ENCODE measurements at places on chromosomes 4 and X.

DNA sequence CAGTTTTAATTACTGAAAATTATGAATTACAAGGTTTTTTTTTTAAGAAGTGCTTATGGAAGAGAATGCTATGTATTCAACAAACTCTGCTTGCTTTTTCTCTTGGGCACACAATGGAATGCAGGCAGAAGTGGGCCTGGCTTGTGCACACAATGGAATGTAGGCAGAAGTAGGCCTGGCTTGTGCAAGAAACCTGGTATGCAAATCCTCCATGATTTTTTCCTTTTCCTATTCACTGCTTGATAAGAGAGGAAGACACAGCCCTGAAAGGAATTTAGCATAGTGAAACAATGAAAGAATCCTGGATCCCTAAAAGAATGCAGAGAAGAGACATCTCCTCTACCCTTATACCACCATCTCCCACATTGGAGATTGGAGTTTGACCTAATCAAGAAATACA lies 138.4 kb downstream of the COL25A1 start:
- no peak for DNase-seq

DNA sequence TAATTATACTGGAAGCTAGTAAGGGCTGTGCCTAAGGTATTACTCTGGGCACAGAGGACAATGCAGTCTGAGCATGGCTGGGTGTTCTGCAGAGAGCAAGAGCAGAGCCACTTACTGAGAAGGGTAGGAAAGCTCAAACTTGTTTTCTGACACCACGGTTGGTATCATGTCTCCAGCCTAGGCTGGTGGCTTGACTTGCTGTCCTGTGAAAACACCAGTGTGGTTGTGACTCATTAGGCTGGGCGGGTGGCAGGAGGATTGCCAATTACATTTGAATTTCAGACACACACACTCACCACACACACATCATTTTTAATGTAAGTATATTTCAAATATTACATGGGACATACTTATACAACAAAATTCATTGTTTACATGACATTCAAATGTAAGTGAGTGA lies 19.7 kb upstream of the MTM1 start:
- DNase-seq = no peak

DNA sequence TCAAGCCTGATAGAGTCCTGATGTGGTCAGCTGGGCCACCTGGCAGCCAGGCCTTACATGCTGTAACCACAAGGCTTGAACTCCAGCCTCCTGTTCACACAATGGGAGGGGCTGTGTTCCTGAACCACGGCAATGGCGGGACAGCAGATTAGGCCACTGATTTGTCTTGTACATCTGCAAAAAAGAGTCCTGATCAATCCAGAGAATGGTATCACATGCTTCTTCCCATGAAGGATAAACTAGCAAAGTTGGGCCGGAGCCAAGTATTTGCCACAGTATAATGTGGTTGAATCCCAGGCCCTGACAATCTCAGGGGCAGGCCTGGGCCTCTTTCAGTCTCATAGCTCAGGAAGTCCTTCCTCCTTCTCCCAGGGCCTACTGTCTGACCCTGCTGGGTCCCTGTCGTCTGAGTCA lies 2182.5 kb upstream of the AGA start:
- no peak for DNase-seq

DNA sequence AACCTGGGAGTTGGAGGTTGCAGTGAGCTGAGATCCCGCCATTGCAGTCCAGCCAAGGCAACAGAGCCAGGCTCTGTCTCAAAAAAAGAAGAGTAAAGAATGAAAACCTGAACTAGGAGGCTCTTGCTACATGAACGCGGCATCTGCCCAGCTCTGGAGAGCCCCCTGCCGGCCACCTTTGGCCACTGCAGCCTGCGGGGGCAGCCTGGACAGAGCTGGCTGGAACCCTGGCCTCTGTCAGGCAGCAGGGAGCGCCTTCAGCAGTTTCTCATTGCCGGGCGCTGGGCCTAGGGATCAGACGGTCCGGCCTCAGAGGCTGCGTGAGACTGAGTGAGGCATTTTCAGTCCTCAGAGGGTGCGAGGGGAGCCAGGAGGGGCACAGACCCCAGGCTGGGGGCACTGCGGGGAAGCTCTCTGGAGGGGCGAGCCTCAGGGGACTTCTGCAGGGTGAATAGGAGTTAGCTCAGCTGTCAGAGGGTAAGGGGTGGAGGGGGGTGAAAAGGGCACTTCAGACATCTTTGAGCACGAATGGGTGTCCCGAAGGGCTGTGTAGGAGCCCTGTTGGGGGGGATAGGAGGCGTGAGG lies 17.5 kb downstream of the DOK7 start:
- peak; percentile 74 for DNase-seq

DNA sequence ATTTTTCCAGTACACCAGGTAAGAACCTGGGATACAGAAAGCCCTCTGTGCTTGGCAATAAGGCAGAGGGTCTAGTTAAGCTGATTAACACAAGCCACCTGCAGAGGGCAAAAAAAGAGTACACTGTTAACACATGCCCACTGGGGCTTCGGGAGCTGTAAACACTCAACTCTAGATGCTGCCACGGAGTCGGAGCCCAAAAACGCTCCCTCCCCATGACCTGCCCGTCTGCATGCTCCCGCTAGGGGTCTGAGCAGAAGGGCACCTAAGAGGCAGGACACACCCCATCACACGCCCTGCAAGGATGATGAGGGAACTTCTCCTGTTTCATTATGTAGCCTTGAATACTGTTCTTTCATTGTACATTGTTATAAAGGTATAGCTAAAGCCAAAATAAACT lies 715.6 kb upstream of the AADAT start:
- DNase-seq = no peak

GRCh38 chr4:114980932-114981708 lies 132.3 kb downstream of the NDST4 start:
- DNase-seq = no peak

GRCh38 chr4:19850909-19851308 lies 400.8 kb upstream of the SLIT2 start:
- no peak for DNase-seq

GRCh38 chr4:34731070-34731469 lies 1513.2 kb downstream of the ARAP2 start:
- DNase-seq = no peak

DNA sequence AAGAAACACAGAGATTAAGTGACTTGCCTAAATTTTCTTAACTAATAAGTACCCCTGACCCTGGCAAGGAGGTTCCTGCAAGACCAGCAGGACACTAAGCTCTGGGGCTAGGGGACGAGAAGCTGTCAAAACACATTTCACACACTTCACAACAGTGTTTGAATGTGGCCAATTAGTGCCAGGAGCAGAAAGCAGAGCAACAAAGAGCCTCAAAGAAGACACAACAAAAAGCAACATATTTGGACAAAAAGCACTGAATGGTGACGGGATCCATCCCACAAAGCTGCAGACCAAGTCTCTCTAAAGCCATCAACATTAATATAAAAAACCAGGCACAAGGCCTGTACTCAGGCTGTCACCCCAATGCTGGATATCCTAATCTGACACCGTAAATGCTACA lies 361.9 kb upstream of the RASGEF1B start:
- no peak for DNase-seq

GRCh38 chr4:86916392-86916791 lies 18.4 kb upstream of the AFF1 start:
- DNase-seq = no peak

GRCh38 chr4:20627866-20628265 lies 72.4 kb upstream of the PACRGL start:
- DNase-seq = no peak

DNA sequence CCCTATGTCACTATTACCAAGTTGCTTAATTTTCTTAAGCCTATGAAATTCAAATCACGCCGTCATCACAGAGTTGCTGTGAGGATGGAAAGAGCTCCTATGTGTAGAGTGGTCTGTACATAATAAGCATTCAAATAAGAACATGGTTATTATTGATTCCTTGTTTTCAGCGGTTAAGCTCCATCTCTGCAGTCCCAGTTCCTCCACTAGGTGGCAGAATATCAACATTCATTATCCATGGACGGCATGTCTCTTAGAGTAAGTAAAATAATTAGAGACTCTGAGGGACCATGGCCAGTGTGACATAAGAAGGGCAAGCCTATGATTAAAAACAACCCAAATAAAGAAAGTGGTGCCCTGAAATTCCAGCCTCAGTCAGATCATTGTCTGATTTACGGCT lies 132.5 kb upstream of the NHS start:
- peak; percentile 22 for DNase-seq

- DNase-seq = no peak
Measured at GRCh38 chrX:153456161-153456560, 10.3 kb upstream of the TREX2 start.

GRCh38 chrX:74453178-74453577 lies 31.9 kb downstream of the SLC16A2 start:
- DNase-seq = no peak

GRCh38 chr4:111797455-111798163 lies 347.6 kb upstream of the FAM241A start:
- DNase-seq = no peak

GRCh38 chr4:59689149-59689548 lies 1511.0 kb upstream of the ADGRL3 start:
- no peak for DNase-seq

DNA sequence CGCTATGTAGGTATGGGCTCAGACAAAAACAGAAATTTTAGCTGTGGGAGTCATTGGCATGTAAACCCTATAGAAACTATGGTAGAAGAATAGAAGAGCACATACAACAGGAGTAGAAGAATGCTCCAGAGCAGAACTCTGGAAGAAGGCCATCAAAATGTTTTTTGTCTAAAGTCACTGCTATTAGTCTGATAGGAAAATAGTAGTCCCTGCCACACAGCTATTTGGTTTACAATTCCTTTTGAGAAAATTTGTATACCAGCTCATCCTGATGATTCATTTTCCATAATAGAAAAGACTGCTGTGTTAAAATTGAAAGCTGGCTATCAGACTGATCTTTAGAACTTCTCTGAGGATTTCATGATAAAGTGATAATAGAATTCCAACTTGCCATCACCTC lies 32.8 kb upstream of the ADAD1 start:
- DNase-seq = no peak

DNA sequence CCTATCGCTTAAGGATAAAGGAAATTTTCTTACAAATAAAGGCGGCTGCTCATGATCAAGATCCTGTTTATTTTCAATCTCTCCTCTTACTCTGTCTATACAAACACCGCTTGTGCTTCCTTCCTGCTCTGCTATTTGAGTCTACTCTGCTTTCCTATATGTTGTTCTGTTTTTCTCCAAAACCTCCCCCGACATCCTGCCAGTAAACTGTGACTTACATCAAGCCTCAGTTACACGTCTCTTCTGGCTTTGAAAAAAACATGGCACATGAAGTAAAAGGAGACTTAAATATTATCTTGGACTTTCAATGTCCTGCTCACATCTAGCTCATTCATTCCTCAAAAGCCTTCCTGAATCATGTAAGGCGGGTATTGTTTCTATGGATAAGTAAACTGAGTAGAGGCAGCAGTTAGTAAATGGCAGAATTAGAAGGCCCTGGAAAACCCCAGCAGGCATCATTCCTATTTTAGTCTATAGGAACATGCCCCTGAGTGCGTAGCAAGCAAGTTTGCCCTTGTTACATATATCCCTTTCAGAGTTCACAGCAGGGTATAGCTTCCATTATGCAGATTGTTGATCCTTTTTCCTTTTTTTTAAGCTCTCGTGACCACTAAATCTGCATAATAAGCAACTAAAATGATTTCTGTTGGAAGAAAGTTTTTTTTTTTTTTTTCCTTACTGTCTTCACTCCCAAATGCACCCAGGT lies 280.1 kb downstream of the RAPGEF2 start:
- no peak for DNase-seq

GRCh38 chrX:12463052-12463451 lies 324.8 kb downstream of the FRMPD4 start:
- no peak for DNase-seq

DNA sequence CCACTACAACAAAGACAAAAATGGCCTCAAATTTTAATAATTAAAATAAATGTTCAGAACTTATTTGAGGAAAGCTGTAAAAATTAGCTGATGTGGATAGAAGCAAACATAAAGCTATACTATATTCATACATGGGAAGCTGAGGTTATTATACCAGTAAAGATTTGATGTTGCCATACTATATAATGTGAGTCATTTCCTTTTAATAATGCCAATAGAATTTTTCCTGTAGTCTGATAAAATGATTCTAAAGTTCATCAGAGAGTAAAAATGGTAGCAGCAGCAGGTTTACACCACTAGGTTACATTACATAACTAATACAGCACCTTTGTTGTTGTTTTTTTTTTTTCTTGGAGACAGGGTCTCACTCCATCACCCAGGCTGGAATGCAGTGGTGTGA lies 45.5 kb upstream of the CYP2U1 start:
- DNase-seq = no peak

- no peak for DNase-seq
Measured at GRCh38 chr4:125722009-125722408, 407.3 kb downstream of the FAT4 start.

DNA sequence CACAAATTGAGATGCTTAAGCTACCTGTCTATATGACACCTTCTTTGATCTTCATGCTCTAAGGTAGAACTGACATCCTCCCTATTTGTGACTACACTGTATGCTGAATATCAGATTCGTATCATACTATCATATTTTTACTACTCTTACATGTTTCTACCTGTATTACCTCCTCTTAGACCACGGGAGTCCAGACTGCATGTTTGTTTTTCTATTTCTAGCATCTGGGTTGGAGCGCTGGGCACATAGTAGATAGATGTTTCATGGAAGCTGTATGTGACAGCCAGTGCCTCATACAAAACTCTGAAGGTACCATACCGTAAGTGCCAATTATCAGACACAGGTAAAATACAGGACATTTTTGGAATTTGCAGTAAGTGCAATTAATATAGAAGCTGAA lies 47.6 kb downstream of the ATP10D start:
- DNase-seq = no peak

DNA sequence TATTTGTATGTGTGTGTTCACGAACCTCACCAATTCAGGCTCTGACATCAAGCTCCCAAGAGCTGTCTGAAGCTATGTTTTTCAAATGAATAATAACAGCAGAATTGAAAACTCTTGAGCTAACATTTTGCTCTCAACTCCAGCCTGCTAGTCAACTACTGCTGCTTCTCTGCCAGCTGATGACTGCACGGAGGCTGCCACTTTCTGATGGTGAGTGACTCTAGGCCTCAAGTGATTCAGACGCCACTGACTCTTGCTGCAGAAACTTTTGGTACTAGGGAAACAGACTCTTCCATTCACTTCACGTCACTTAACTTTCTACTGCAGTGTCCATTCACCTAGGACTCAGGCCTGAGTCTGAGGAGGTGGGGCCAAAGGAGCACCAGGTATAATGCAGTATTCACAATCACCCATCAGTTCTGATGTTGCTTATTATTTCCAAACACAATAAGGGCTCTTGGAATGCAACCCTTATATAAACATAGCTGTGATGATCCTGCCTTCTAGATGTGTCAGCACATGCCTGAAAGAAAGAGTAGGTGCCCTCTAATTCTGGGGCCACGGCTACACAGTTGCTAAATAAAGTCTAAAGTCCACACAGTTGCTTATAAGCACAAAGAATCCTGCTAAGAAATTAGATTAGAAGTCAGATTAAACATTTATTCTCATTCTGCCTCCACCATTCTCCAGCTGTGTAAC lies 16.0 kb downstream of the PRDM8 start:
- DNase-seq = no peak

GRCh38 chr4:134691915-134692314 lies 490.3 kb upstream of the PABPC4L start:
- DNase-seq = no peak
